ENCODE measurements at places on chromosomes 5 and 9.

GRCh38 chr5:35857606-35858205 lies 1.0 kb downstream of the IL7R start:
- DNase-seq, result no peak

DNA sequence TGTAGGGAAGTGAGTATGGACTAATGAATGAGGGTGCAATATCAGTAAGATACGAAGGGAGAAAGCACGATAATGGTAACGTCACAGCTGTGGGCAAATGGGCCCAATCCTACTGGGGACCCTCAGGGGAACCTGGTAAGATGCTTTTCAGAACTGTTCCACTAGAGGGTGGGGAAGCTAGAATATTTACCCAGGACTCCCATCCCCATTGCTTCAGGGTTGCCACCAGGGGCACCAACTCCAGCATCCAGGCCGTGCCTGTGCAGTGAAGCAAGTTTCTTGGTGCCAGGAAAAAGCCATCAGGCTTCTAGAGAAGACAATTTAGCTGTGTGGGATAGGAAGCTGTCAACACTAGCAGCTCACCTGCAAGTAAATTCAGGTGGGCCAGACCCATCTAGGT lies 409.3 kb downstream of the AGTPBP1 start:
- DNase-seq, result peak; percentile 27

- DNase-seq, result no peak
Measured at GRCh38 chr5:14171046-14171445, 27.9 kb downstream of the TRIO start.

DNA sequence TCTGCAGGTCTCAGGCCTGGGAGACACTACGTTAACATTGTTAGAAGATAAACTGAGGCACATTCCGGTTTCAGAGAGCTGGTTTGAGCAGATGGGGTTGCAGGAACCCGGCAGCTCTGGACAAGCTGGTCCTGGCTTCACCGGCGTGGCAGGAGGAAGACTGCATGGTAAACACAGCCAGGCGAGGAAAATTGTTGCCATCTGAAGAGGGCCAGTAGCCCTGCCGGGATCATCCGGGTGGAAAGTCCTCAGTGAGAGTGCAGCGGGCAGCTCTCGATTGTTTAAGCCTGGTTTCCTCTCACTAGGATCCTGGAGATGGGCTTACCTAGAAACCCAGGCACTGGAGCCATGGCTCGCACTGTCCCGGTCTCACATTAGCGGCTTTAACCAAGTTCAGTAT lies 226.9 kb downstream of the IRX2 start:
- DNase-seq, result no peak

DNA sequence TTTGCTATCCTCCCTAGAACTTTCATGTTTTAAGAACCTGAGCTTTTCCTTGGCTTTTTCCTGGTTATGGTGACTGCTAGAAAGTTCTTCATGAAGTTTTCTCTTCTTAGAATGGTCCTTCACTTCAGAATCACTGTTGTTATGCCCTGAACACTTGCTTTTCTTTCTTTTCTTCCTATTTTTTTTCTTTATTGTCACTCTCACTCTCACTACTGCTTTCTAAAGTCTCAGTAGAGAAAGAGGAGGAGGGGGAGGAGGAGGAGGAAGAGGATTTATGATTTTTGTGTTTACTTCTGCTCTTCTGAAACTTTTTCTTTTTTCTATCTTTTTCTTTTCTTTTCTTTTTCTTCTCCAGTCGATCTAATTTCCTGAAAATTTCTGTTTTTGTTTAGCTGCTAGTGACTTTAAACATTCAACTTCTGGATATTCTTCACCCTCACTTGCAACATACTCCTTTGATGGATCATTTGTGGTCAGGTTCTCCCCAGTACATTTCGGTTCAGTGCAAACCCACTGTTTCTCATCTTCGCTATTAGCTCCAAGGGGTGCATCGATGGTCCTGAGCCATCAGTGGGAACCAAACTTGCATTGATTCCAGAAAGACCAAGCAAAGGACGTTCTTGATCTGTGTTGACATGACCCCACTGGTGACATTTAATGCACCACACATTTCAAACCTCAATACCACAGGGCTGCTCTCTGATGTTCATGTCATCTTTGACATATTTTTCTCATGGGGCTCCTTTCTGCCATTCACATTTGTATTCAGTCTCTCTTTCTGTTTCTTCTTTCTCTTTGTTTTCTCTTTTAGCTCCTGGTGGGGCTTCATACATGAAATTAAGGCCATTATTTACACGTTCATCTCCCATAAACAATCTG lies 81.6 kb upstream of the HAND1 start:
- DNase-seq, result no peak

DNA sequence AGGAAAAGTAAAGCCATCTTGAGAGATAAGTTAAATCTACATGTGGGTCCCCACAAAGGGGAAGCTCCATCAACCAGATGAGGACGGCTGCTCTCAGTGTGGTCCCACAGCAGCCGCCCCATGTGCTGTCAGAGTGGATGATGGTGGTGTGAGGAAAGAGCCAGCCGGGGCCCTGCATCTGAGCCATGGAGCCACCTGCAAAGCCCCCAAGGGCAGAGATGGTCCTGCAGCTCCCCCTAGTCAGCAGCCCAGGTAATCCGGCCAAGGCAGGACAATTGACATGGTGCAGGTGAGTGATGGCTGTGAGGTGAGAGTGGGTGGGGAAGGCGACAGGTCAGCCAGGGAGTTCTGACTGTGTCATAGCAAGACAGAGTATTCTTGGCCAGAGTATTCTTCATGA lies 458.8 kb downstream of the ICE1 start:
- no peak for DNase-seq

GRCh38 chr5:81751836-81752643 lies 1.1 kb upstream of the SSBP2 start:
- DNase-seq, result no peak

- no peak for DNase-seq
Measured at GRCh38 chr9:2602704-2603116, 18.9 kb upstream of the VLDLR start.

DNA sequence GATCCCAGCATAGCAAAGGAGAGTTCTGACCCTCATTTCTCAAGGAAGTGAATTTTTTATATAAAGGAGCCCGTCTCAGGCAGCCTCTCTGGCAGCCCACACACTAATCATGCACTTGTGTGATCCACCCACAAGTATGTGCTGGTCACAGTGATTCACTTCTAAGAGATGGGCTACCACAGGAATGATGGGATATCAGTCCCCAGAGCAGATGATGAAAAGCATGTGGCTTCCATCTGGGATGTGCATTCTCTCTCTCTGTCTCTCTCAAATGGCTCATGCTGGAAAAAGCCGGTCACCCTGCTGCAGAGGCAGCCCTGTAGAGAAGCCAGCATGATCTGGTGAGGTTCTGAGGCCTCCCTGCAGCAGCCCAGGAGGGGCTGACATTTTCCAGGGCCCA lies 74.2 kb upstream of the ADCY2 start:
- no peak for DNase-seq

DNA sequence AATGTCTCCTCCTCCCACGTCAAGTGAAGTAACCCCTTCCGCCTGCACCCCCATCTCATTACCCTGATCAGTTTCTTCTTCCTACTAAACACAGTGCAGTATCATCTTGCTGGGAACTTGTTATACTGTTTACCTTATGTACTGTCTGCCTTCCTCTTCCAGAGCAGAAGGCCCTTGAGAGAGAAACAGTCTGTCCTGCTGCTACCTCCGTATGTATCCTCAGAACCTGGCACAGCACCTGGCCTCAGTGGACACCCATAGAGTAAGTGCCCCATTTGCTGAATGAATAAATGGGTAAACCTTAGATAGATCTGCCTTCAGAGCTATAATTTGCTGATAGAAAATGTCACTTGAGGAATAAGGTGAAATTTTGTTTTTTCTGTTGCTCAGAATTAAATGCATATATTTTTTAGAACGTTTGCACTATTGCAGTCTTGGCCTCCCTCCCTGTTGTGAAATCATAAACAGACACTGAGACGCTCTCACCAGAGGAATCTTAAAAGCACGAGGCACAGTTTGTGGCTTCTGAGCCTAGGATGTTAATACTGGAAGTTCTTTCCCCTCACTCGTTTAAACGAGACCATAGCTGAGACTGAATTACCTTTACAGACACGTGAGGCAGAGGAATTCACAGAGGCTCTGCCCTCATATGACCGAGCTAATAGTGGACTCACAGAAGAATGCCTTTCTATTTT lies 223.1 kb upstream of the DAP start:
- DNase-seq, result no peak

DNA sequence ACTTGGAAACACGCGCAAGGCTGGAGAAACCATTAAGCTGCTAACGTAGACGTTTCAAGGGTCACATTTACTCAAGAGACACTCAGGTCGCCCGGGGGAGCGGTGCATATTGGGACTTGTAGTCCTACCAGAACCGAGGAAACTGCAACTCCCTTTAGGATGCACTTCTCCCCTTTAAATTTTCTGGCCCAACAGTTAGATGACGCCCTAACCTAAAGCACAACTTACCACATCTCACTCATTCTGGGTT lies 384 bp upstream of the DMXL1 start:
- DNase-seq, result peak; percentile 81

- no peak for DNase-seq
Measured at GRCh38 chr9:77856615-77857014, 175.0 kb downstream of the GNAQ start.

GRCh38 chr5:127943061-127943371 lies 140.6 kb upstream of the SLC12A2 start:
- DNase-seq, result no peak

DNA sequence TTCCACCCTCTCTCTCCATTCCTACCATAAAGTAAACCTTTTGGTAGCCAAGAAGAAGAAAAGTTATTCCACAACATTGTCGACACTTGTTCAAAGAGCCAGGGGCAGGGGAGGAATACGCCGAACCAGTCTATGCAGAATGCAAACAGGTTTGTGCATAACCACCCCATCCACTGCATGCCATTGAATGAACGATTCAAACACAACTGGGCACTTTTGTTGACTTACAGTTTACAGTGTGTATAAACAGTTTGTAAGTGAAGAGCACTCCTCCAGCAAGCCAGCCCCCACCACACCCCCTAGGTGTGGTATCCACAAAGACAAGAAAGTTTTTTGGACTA lies 6.8 kb upstream of the S1PR3 start:
- no peak for DNase-seq

DNA sequence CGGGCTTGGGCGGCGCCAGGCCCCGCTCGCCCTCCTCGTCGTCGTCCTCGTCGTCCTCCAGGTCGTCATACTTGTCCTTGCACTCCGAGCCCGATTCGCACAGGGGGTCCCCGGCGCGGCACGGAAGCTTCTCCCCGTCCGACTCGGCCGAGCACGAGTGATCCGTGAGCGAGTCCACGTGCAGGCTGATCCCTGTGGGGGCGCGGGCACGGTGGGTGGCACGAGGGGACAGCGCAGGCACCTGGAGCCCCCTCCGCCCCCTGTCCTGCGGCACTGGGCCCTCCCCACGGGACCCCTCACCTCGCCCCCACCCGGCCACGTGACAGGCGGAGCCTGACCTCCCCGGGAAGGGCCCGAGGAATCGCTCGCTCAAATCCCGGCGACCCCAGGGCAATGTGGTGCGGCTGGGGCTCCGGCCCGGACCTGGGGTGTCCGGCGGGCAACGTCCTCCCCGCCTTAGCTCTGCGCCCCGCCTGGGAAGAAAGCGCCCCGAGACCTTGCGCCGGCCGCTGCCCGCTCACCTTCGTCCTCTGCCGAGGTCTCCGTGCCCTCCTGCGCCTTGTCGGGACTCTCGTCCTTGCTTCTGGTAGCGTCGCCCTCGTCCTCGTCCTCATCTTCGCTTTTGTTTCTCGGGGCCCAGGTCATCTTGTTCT lies 2.5 kb downstream of the IRX2 start:
- no peak for DNase-seq

- DNase-seq, result no peak
Measured at GRCh38 chr9:121266906-121267650, 884 bp upstream of the GSN start.

- DNase-seq, result no peak
Measured at GRCh38 chr5:108579236-108579635, 168.5 kb upstream of the FER start.

DNA sequence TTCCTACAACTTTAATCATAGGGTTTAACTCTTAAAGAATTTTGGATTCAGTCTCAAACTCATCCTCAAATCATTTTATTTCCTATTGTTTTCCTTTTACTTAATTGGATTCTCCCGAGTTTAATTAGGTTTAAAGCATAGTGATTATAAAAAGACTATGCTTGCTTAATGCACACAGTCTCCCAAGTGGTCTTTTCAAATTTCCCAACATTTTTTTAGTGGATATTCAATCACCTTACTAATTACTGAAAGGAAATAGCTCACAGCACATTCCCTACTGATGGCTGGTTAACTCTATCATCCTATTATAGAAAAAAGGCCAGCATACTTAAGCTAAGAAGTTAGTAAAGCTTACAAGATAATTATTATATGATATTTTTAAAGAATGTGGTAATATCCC lies 170.6 kb downstream of the PRDM9 start:
- no peak for DNase-seq

DNA sequence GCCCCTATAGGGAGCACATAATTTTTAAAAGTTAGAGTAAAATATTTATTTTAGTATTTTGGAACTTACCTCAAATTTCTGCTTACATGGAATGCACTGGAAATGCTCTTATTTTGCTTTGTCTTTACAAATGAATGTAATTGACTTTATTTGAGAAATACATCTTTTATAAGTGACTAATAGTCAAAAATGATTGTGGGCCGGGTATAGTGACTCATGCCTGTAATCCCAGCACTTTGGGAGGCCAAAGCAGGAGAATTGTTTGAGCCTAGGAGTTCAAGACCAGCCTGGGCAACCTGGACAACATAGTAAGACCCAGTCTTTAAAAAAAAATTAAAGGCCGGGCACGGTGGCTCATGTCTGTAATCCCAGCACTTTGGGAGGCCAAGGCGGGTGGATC lies 5.8 kb downstream of the HMGCR start:
- no peak for DNase-seq

- no peak for DNase-seq
Measured at GRCh38 chr9:36993933-36994764, 39.9 kb downstream of the PAX5 start.

GRCh38 chr9:94896512-94896911 lies 170.0 kb downstream of the AOPEP start:
- no peak for DNase-seq

DNA sequence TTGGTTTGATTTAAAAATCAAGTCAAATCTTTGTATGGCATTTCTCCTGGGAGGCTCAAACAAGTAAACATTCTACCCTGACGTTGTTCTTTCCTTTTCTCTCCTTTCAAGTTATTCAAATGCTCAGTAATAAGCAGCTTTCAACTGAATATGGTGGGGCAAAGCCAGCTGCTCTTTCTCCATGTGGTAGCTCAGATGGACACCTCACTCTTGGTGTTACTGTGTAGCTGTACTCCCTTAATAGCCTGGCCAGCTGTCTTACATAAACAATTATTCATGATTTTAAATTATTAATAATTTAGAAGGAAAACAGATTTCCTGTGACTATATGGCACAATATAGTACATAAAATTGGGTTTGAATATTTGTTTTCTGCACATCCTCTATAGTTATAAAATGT lies 165.2 kb downstream of the PDE4D start:
- DNase-seq, result peak; percentile 40

DNA sequence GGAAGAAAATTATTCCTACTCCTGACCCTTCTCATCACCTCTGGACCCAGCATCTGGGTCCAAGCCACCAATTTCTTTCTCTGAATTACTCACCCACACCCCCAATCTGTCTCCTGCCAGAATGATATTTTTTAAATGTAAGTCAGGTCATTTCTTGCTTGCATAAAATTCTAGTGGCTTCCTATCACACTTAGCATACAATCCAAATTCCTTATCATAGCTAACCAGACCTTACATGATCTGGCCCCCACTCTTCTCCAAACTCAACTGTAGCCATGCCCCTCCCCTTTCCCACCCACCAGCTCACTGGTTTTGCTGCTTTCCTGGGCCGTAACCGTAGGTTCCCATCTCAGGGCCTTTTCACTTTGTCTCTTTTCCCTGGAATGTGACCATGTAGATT lies 15.2 kb downstream of the HTR4 start:
- no peak for DNase-seq

- DNase-seq, result no peak
Measured at GRCh38 chr5:115461506-115462290, 82.9 kb downstream of the FEM1C start.

Measured in glutamatergic neuron (in vitro differentiated cells).